ENCODE measurements at places on chromosomes 3 and 15. TPM values are rescaled to one million over a fixed set of nuclear protein-coding genes. Genes with fewer than 3 reads are reported as not detected.
A peak's percentile ranks its signal among the peaks of the same experiment; 100 is the strongest.

The CHRM5 gene
- total RNA-seq = not detected

The ACKR2 gene
- total RNA-seq = 7.5 TPM

The CLDN18 gene
- total RNA-seq = under 0.01 TPM

The SELENOS gene
- 47.3 TPM for total RNA-seq

The PAK6 gene
- total RNA-seq = not detected

The FEZF2 gene
- total RNA-seq = not detected

The PP2D1 gene
- not detected for total RNA-seq

DNA sequence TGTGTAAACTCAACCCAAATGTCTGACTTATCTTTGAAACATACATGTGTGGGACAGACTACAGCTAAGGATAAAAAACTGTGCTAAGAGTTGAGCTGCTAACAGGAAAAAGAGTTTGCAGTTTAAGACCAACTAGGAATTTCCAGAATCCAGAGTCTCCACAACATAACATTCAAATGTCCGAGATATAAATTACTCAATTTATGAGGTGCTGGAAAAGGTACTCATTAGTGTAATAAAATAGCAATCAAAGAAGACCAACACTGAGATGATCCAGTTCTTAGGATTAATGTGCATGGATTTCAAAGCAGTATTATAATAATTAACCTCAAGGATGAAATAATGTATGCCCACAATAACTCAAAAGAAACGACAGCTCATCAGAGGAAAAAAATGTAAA lies 426.5 kb upstream of the KCNMB2 start:
- no peak overlapping the region for H3K4me3 ChIP-seq
- DNase-seq = no peak
- H3K27me3 ChIP-seq = no peaks in the 10 kb centered on the region
- no peaks in the 10 kb centered on the region for H3K36me3 ChIP-seq
- H3K27ac ChIP-seq = no peak overlapping the region
- H3K4me1 ChIP-seq = no peaks in the 10 kb centered on the region

- H3K27ac ChIP-seq = no peak overlapping the region
- H3K4me3 ChIP-seq = no peak overlapping the region
- no peaks in the 10 kb centered on the region for H3K4me1 ChIP-seq
- no peaks in the 10 kb centered on the region for H3K36me3 ChIP-seq
- DNase-seq = no peak
These were observed 1354.1 kb upstream of the EPHA6 start for GRCh38 chr3:95460274-95460673.

- H3K4me1 ChIP-seq = peaks cover 49% of the 10 kb centered on the region
- DNase-seq = no peak
- no peaks in the 10 kb centered on the region for H3K27me3 ChIP-seq
- H3K4me3 ChIP-seq = no peak overlapping the region
These were observed 56.7 kb downstream of the MYO1E start for GRCh38 chr15:59315914-59316451.

GRCh38 chr3:38401246-38401962 lies 52.3 kb upstream of the ACVR2B start:
- H3K4me1 ChIP-seq = no peaks in the 10 kb centered on the region
- no peak for DNase-seq
- no peaks in the 10 kb centered on the region for H3K27me3 ChIP-seq
- H3K4me3 ChIP-seq = no peak overlapping the region

- H3K36me3 ChIP-seq = no peaks in the 10 kb centered on the region
- peak overlapping the region; percentile 85 for H3K27ac ChIP-seq
- no peaks in the 10 kb centered on the region for H3K27me3 ChIP-seq
- DNase-seq = no peak
- no peak overlapping the region for H3K4me3 ChIP-seq
These were observed 100.1 kb upstream of the TPM1 start for GRCh38 chr15:62942428-62942827.

DNA sequence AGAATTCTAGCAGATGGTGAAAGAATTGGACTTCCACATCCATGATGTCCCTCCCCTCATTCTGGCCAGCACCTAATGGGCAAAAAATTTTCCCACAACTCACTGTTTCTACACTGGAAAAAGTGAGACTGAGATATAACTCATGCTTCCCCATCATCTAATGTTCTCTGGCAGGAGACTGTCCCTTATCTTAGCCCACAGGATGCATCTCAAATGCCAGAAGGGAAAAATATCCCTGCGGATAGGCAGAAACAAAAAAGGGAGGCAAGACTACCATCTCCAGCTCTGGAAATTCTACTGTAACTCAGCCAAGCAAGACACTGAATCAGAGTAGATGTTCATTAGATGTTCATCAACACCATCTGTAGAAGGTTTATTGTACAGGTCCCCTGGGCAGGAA lies 58.6 kb downstream of the DLG1 start:
- no peak for DNase-seq
- H3K27me3 ChIP-seq = no peaks in the 10 kb centered on the region
- no peaks in the 10 kb centered on the region for H3K4me1 ChIP-seq
- peaks cover 15% of the 10 kb centered on the region for H3K36me3 ChIP-seq
- H3K4me3 ChIP-seq = no peak overlapping the region

DNA sequence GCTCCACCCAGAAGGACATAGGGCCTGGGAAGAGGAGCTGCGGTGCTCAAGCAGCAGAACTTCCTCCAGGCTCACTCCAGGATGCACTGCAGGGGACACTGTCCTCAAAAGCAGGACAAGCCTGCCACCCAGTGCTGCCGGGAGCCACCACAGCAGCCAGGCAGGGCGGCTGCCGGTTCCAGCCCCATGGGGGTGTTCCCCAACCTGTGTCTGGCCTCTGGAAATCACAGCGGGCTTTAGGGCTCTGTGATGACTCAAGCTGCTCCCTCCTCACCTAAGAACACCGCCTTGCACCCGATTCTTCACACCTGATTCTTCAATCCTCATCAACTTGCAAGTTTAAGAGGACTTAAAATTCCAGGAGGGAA lies 71.9 kb upstream of the SLC6A11 start:
- no peaks in the 10 kb centered on the region for H3K4me1 ChIP-seq
- no peaks in the 10 kb centered on the region for H3K27me3 ChIP-seq
- no peak for DNase-seq
- no peaks in the 10 kb centered on the region for H3K36me3 ChIP-seq
- H3K27ac ChIP-seq = no peak overlapping the region
- H3K4me3 ChIP-seq = no peak overlapping the region

DNA sequence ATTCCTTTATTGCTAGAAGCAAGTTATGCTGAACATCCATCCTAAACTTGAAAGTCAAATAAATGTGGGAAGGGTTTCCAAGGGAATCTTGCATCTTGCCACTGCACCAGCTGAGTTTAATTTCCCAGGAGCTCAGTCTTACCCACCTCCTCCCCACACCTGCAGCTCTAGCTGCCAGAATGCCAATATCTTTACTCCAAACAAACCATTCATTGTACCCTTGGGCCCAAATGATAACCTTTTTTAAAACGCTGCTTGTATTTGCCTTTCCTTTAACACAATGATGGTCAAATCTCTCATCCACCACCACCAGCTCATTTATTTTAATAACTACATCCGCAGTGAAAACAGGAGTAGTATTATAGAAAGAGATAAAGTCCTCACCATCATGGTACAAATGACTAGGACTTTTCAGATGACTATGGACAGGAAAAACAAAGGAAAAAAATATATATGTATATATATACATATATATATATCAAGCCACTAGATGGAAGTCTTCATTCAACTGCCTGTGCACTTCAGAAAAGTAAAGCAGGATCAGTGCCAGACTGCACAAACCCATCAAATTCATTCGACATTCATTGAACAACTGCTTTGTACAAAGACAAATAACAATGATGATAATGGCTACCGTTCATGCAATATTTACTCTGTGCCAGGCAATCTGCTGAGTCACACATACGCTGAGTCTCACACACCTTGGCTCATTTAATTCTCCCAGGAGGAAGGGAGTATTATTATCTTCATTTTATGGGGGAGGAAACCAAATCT lies 44.0 kb downstream of the BFSP2 start:
- H3K4me1 ChIP-seq = no peaks in the 10 kb centered on the region
- no peak overlapping the region for H3K4me3 ChIP-seq
- H3K27me3 ChIP-seq = no peaks in the 10 kb centered on the region

DNA sequence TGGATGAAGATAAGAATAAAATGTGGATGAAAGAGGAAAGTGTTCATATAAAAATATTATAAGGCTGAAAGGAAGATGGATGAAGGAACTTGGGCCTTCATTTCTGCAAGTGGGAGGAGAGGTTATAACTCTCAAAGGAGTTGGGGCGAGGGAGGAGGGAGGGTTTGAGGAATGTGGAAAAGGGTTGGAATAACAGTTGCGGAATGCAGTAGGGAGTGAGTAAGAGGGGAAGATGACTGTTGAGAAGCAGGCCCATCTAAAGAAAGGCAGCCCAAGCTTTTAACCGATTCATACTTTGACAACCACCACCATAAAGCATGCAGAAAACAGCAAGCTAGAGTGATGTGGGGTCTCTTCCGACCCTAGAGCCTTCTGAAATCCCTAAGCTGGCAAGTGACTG lies 8.3 kb upstream of the TM4SF4 start:
- H3K27me3 ChIP-seq = no peaks in the 10 kb centered on the region
- H3K36me3 ChIP-seq = no peaks in the 10 kb centered on the region
- H3K27ac ChIP-seq = no peak overlapping the region
- no peak overlapping the region for H3K4me3 ChIP-seq

DNA sequence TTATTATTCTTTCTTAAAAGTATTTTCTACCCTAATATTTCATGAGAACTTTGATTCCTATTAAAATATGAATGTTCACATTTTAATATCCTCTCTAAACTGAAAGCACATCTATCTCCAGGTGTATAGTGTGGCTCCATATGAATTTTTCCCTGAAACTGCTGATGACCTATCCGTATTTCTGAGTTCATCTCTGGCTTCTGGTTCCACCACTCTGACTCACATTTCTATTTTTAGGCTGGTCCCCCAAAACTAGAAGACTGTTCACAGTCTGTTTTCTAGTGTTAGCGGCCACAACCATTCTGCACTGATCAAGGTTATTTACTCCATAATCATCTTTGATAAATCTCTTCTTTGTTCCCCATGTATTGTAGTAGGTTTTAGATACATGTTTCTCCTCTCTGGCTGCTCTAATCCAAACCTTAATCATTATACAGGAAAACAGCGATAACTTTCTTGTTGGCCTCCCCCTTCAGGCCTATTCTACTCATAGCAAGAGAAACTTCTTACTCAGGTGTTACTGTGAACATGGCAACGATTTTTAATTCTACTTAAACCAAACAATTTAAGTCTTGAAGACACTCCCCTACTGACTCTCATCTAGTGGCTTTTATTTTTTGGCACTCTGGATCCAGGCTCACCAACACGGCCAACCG lies 12.8 kb downstream of the ADPGK start:
- H3K4me3 ChIP-seq = no peak overlapping the region
- H3K36me3 ChIP-seq = peaks cover 86% of the 10 kb centered on the region
- no peaks in the 10 kb centered on the region for H3K27me3 ChIP-seq

DNA sequence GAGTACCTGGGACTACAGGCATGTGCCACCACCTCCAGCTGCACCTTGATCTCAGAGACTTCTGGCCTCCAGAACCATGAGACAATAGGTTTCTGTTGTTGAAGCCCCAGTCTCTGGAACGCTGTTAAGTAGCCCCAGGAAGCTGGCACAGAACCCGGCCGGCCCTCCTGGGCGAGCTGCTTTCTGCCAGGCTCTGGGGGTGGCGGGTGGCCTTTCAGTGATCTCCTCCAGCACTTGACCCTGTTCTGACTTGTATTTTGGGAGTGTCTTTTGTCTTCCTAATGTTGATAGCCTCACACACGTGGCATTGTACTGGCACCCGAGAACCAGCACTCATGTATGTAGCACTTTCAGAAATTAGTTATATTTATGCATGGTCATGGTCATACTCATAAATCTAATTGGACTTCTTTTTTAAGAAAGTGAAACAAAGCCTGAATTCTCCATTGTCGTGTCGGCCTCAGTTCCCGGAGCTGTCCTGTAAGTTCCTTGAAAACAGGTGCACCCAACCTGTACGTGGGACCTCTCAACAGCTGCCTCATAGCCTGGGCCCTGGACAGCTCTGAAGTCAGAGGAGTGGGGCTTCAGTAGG lies 74.0 kb downstream of the TFRC start:
- H3K27me3 ChIP-seq = no peaks in the 10 kb centered on the region
- no peak overlapping the region for H3K4me3 ChIP-seq
- no peaks in the 10 kb centered on the region for H3K4me1 ChIP-seq
- H3K36me3 ChIP-seq = no peaks in the 10 kb centered on the region
- no peak for DNase-seq

GRCh38 chr3:176005564-176005963 lies 1146.4 kb downstream of the NAALADL2 start:
- no peak for DNase-seq
- H3K27ac ChIP-seq = no peak overlapping the region
- no peak overlapping the region for H3K4me3 ChIP-seq

GRCh38 chr15:45064386-45064785 lies 41.4 kb downstream of the SORD start:
- H3K4me3 ChIP-seq = no peak overlapping the region
- no peaks in the 10 kb centered on the region for H3K4me1 ChIP-seq
- no peaks in the 10 kb centered on the region for H3K36me3 ChIP-seq
- H3K27me3 ChIP-seq = no peaks in the 10 kb centered on the region
- DNase-seq = no peak
- H3K27ac ChIP-seq = no peak overlapping the region

DNA sequence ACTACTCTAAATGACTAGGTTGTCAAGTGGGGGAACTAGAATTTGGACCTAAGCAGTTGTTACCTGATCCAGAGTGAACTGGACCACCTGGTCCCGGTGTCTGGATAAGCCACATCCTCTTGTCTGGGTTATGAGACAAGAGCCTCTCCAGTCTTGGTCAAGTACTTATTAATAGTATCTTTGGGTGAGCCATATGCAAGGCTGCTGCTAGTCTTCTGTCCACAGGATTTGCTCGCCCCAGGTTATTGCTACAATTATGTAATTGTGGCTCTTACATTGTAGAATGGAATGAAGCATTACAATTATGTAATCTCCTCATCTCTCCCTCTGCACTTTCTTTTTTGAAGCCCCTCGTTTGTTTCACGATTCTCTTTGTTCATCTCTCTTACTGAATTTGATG lies 24.0 kb upstream of the AGBL1 start:
- no peaks in the 10 kb centered on the region for H3K36me3 ChIP-seq
- peak; percentile 62 for DNase-seq
- H3K4me3 ChIP-seq = no peak overlapping the region
- H3K27me3 ChIP-seq = no peaks in the 10 kb centered on the region
